ENCODE measurements at places on chromosomes 4 and X.

- no peak for DNase-seq
Measured at GRCh38 chr4:42646013-42646784, 10.7 kb downstream of the ATP8A1 start.

GRCh38 chr4:184684491-184685189, 35.1 kb downstream of the PRIMPOL start:
- DNase-seq = no peak

GRCh38 chr4:6781113-6781512, 1.4 kb upstream of the KIAA0232 start:
- DNase-seq = no peak

- DNase-seq = no peak
Measured at GRCh38 chr4:93834249-93835066, 5.9 kb downstream of the ATOH1 start.

DNA sequence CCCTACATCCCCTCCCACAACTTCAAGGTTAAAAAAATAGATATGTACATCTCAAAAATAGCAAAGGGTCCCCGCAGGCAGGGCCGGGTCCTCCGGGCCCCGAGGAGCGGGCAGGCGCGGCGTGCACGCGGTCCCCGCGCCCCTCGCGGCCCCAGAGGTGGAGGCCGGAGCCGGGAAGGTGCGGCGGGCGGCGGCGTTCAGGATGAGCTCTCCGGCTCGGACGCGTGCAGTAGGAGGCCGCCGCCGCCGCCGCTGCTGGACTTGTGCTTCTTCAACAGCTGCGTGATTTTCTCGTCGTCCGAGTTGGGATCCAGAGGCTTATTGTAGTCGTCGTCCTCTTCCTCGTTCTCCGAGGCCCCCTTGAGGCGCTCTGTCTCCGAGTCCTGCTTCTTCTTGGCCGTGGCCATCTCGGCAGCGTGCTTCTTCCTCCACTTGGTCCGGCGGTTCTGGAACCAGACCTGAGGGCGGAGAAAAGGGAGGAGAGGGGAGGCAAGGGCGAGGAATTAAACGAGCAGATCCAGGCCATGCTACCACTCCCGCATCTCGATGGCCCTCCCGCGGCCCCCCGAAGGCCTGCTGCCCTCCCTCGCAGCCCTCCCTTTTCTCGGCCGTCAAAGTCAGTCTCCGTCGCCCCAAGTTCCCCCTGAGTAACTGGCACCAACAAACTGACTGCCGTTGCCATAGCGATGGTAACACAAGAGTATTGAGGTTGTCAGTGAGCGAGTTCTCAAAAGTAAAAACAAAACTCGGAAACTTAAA, 5.8 kb downstream of the NKX6-1 start:
- no peak for DNase-seq

DNA sequence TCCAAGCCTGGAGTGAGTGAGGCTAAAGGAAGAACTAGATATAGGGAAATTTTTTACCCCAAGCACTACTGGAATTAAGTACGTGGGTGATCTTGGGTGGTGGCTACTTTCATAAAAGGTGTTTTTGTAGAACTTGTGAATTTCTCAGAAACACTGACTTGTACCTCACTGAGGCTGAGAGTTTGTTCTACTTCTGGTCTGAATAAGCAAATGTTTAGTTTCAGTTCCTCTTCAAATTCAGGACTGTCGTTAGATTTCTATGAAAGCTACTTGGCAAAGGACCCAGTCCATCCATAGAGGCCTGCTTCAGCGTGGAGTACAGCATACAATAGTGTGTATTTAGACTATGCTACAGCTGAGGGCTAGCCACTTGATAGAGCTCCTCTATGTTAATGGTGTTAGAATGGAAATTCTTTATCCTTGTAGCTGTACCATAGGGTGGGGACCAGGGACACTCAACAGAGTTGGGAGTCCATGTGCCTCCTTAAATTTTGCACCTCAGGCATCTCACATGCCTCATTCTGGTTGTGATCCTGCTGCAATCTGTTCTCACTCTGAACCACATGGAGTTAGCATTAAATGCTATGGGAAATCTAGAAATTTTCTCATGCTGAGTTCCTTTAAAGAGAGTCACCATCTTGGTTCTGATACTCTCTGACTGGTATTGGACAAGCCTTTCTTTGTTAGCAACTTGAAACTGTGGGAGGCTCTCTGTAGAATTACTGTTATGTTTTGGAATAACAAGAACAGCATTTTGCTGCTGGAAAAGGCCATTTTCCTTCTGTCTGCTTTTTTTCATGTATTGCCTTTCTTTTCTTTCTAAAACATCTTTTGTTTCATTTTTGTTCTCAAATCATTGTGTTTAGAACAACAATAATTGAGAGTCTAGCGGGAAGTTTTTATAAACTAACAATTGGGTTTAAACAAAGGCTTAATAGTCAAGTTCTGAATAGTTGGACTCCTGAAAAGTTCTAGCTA, 86.8 kb downstream of the PDGFRA start:
- no peak for DNase-seq

Data from stimulated activated CD8-positive, alpha-beta memory T cell treated with anti-CD3 and anti-CD28 coated beads, Interleukin-15, amount 100 ng/mL, for 1 hour (primary cell).